Stimulated activated CD8-positive, alpha-beta memory T cell treated with anti-CD3 and anti-CD28 coated beads, Interleukin-4, amount 100 ng/mL, for 1 hour (primary cell): ENCODE measurements at places on chromosomes 13 and 19.

GRCh38 chr13:97542102-97542685 is 108.2 kb downstream of the RAP2A start:
- no peak for DNase-seq

DNA sequence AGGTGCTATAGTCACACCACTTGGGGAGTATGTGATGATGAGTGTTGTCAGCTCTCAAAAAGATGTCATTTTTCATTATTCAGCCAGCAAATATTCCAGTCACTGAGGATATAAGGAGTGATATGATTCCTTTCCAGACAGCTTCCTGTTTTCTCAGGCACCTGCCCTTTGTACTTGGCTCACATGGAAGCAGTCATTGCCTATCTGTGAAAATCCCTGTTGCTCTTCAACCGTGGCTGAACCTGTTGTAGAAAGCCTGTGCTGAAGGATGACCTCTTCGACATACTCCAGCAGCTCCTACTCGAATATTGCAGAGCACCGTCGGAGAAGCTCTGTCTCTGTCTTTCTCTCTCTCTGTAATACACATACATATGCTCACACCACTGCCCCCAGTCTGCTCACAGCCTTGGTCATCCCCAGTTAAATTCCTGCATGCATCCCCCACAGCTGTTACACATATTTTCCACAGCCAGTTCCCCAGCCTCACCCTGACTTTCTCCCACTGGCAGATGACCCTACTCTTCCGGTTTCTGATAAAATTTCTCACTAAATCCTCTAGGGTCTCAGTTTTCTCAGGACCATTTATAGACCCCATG is 204.2 kb upstream of the ARGLU1 start:
- DNase-seq: no peak

GRCh38 chr13:88761145-88761544 is 1090.0 kb downstream of the SLITRK5 start:
- DNase-seq: no peak

DNA sequence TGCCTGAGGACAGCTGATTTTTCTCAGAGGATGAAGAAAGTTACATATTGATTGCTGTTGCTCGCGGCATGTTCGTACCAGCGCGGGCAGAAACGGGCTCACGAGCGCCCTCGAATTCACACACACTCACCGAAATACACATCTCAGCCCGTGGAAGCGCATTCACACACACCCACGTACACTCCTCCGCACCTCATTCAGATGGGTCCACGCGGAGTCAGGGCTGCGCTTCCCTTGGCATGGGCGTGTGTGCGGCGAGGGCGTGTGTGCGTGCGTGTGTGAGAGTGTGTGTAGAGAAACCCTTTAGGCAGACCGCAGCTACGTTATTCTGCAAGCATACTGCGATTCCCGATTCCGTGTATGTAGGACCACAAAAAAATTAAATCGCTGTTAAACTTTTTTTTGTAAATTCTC is 2.1 kb upstream of the PCDH17 start:
- DNase-seq: no peak

DNA sequence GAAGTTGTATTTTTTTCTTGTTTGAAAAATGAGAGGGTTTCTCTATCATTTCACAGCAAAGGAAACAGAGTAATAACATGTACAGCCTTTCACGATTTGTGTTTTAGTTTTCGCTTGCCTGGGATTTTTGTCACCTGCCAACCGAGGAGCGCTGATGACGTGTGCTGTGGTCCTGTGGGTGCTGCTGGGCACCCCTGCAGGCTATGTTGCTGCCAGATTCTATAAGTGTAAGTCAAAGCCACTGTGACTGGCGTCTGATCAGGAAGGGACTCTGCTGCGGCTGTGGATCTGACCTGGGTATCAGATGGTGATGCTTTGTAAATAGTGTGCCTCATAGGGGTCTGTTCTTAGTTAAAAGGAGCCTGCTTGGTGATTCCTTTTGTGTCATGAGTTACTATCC is 45.6 kb downstream of the TM9SF2 start:
- DNase-seq: no peak

DNA sequence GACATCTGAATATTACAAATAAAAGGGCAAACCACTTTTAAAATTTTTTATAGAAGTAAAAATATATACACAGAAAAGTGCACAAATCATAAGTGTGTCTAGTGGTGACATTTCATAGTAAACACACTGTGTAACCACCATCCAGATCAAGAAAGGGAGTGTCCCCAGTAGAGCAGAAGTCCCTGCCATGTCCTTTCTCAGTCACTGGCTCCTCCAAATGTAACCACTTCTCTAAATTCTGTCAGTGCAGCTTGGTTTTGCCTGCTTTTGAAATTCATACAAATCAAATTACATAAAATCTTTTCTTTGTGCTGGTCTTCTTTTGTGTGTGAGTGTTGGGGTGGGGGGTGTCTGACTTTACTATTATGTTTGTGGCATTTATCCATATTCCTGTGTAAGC is 116.5 kb downstream of the RBM26 start:
- no peak for DNase-seq

- DNase-seq: no peak
Observed at GRCh38 chr19:18099623-18099995, 2.0 kb downstream of the MAST3 start.

GRCh38 chr13:95620030-95620824 is 24.3 kb downstream of the DZIP1 start:
- no peak for DNase-seq

DNA sequence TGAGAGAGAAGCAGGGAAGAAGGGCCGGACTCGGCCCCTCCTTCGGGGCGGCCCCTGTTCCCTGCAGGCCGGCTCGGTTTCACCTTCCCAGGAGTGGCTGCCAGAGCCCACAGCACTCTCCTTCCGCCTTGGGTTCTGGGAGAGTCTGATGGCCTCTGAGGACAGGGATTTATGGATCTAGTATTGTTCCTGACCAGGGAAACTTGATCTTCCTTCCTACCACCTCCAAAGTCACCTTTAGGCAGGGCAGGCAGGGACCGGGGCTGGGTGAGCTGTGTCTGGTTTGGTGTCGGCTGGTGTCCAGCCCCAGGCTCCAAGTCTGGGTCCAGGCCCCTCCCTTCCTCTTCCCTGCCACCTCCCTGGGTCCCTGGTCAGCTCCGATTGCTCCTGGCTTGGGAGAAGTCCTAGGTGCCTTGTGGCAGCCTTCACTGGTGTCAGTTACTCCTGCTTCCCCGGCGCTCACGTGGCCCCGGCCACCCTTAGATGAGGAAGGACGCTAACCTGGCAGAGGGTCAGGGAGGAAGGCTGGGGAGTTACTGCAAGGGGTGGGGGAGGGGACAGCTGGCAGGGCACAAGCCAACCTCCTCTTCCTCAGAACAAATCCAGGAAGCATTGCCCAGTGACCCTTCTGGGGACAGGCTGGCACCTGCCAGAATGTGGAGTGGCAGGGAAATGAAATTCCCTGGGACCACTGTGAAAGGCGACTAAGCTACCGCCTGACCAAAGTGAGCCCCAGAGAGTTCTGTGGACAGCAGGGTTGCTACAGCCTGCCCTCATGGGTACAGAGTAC is 18.8 kb downstream of the RFX1 start:
- DNase-seq: no peak

DNA sequence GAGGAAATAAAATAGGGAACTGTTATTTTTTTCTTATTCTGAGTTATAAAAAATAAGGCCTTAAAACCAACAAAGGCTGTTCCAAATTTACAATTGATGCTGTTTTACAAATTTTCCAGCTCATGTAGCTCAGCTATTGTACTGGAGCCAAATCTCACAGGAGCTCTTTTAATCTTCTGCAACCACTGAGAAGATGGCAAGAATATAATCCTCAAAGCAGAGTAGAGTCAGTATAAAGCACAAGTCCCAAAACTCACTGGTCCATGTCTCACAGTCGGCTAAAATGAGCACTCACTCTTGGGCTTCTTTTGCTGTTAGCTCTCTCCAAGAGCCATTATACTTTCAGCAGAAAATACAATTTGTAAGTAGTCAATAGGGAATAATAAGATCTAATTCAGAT is 1074.4 kb upstream of the PRR20A start:
- no peak for DNase-seq
